ENCODE measurements at places on chromosomes 3 and 15.
A peak's percentile ranks its signal among the peaks of the same experiment; 100 is the strongest.

- DNase-seq: no peak
These were observed 5.6 kb downstream of the ITPKA start for GRCh38 chr15:41499109-41499851.

- no peak for DNase-seq
These were observed 13.5 kb upstream of the TSC22D2 start for GRCh38 chr3:150394606-150395005.

DNA sequence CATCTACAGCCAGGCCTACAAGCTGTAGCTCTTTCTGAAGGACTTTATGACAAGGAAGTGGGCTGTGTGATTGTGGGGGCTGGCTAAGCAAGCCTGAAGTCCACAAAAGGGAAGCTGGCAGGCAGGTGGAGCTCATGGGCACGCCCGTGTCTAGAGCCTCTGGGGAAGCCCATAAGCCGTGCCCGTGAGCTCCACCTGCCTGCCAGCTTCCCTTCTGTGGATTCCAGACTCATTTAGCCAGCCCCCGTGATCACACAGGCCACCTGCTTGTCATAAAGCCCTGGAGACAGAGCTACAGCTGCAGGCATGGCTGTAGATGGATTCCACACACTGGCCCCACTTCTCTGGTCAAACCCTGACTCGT, 15.2 kb downstream of the EFCC1 start:
- no peak for DNase-seq

GRCh38 chr15:82942691-82943090, 9.8 kb downstream of the HOMER2 start:
- no peak for DNase-seq

- no peak for DNase-seq
These were observed 52.4 kb downstream of the BOC start for GRCh38 chr3:113263778-113264177.

- no peak for DNase-seq
These were observed 175.1 kb downstream of the MFSD1 start for GRCh38 chr3:158976966-158977365.

GRCh38 chr3:194962056-194962455, 276.4 kb downstream of the FAM43A start:
- DNase-seq: no peak

- DNase-seq: peak; percentile 86
These were observed at the start of the genes GLT8D1 and SPCS1 for GRCh38 chr3:52705688-52706686. GLT8D1 (minus strand) TSS chr3:52705791; CDS start chr3:52700460, 5,331 bp downstream. SPCS1 (plus strand) TSS chr3:52706106; CDS start chr3:52706247, 141 bp downstream.

- DNase-seq: no peak
These were observed 46.9 kb upstream of the GADL1 start for GRCh38 chr3:30941342-30941741.

GRCh38 chr3:177680472-177680821, 483.2 kb upstream of the TBL1XR1 start:
- DNase-seq: no peak

- DNase-seq: no peak
These were observed 251.1 kb downstream of the TJP1 start for GRCh38 chr15:29570948-29571791.

DNA sequence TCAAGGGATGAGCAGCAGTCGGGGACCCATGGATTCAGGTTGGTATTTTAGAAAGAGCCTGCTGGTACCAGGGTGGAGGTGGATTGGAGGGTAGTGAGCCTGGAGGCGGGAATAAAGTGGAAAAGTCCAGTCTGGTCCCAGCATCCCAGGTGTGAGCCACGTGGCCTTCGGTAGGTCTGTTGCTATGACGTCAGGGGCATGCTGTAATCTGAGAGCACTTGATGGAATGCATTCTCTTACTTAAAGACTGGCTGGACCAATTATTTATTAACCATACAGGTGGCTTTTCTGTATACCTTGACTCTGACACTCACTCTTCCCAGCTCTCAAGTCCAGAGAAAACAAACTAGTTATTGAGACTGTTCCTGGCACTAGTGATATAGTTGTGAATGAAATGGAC, 389.9 kb upstream of the RGMA start:
- no peak for DNase-seq

DNA sequence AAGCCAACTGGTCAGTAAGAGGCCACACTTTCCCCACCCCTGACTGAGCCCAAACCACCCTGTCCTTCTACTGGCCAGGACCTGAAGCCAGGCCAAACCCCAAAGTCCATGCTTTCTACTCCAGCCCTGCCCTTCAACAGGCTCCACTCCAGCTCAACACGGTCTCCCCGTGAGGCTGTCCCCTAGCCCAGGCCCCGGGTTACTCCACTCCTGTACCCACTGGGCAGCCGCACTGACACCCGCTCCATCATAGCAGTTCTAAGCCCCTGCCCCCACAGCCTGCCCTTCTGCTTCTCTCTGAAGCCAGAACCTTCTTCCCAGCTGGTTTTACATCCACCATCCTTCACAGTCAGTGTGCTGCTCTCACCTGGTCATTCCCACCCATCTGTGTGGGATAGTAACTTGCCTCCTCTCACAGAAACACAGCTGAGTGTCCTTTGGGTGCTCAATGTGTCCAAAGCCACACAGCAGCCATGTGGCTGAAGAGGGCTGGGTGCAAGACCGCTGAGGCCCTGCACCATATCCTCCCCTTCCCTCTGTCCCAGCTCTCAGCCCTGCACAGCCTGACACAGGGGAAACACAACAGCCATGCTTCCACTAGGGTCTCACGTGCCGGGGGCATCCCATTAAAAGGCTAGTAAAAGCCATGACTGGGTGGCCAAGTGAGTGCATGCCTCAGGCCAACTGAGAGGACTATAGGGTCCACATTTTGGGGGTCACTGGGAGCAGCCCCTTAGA, 38.1 kb downstream of the TLE3 start:
- DNase-seq: no peak

DNA sequence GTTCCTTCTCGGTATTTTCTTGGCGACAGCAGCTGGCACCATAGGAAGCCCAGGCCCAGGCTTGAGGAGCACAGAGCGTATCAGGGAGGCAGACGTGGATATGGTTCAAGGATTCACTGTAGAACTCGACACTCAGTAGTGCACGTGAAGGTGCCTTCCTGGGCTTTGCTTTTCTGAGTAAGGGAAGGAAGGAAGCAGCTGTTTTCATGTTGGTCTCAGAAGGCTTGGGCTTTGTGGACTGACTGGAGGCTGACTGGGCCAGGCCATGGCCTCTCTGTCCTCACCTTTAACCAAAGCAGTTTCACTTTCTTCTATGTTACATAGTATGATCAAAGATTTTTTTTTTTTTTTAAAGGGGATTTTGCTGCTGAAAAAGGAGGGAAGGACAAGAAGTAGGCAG, 6.9 kb upstream of the GHRL start:
- DNase-seq: no peak

DNA sequence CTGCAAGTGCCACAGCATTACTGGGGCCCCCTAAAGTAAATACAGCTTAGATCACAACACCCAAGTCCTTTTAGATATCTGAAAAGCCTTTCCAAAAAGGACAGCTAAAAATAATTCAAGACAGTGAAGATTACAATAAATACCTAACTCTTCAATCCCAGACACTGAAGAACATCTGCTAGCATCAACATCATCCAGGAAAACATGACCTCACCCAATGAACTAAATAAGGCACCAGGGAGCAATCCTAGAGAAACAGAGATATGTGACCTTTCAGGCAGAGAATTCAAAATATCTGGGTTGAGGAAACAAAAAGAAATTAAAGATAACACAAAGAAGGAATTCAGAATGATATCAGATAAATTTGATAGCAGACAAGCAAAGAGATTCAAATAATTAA, 71.7 kb upstream of the TTC14 start:
- DNase-seq: no peak

DNA sequence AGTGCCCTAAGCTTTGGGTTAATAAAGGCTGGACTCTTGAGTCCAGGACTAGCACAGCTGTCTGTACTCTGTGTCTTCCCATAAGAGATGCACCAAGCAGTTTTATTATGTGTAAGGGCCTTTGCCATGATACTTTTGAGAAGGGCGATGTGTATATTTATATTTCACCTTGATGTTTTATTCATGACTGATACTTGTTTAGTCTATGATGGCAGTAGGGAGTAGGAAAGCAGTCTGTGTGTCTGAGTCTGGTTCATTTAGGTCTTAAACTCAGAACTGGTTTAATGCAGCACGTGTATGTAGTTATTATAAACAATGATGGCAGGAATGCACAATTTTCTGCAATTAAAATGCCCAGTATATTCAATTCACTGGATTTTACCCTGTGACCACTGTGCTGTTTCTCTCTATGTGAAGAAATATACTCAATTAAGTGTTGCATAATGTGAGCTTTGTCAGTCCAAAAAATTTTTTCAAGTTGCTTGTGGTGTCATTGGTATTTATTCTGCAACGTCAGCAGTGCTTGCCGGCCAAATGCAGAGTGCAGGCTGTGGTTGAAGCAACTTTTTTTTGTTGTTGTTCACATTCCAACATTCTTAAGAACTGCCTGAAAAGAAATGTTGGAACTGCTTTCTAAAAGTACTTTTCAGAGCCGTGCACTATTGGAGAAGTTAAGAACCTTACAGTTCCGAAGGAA, 423.7 kb upstream of the SEMA6D start:
- peak; percentile 99 for DNase-seq

DNA sequence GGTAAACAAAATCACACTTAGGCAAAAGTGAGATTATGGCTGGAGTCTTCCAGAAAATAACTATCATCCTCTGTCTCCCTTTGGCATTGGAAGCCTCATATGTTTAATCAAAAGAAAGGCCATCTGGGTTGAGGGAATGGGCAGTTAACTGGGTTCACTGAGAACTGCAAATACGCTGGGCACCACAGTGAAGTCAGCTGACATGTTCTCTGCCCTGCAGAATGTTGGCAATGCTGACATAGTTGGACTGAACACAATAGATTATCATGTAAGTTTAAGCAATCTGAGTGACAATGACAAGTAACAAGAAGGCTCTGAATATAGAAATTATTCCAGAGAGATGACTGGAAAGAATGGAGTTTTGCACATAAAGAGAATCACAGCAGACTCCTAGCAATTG, 43.8 kb upstream of the SLC25A26 start:
- no peak for DNase-seq

- DNase-seq: peak; percentile 61
These were observed 105.7 kb downstream of the AKAP13 start for GRCh38 chr15:85485956-85486567.

GRCh38 chr3:157573780-157574378, 70.7 kb upstream of the VEPH1 start:
- no peak for DNase-seq

GRCh38 chr3:37324131-37324530, 149.7 kb upstream of the LRRFIP2 start:
- DNase-seq: no peak

DNA sequence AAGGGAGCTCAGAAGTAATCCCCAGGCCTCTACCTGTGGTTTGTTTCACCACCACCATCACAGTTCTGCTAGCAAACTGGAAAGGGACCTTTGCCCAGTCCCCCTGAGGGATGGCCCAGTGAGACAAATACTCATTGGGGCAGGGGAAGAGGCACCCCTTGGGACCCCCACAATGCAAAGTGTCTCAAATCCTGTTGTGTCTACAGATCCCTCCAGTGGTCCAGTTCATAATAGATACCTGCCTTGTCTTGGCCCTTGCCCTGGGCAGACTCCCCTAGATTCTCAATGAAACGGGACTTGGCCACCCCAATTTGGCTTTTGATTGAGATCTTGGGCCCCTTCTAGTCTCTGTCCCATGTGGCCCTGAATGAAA, 43.8 kb upstream of the RAB6B start:
- no peak for DNase-seq

- DNase-seq: no peak
These were observed at the start of gene GABRA5 for GRCh38 chr15:26866298-26867199. GABRA5 (plus strand) TSS chr15:26867062; CDS start chr15:26869249, 2,187 bp downstream.

DNA sequence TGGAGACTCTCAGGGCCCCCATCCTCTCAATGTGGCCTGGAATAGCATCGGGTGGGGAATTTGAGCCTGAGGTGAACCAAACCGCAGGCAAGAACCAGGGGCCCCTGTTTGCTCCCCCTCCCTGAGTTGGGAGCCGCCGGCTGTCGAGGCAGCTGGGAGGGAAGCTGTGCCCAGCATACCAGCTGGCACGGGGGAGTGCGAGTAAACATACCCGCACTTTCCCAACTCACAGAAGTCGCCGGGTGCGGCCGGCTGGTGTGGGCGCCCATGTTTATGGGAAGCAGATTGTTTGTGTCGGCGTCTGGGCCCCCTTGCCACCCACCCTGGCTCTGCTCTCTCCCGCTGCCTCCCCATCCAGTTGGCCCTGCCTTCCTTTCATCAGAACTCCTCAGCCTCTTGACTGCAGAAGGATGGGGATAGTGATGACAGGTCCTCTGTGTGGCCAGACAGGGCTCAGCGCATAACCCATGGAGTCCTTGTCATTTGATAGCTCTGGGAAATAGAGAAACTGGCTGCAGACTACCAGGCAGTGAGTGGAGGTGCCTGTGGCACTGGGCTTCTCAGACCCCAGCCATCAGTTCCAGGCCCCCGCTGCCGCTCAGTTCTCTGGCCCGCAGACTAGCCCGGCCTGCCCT, 60.4 kb downstream of the CACNA2D2 start:
- DNase-seq: no peak

GRCh38 chr3:42503957-42504333, 1.5 kb downstream of the VIPR1 start:
- no peak for DNase-seq

DNA sequence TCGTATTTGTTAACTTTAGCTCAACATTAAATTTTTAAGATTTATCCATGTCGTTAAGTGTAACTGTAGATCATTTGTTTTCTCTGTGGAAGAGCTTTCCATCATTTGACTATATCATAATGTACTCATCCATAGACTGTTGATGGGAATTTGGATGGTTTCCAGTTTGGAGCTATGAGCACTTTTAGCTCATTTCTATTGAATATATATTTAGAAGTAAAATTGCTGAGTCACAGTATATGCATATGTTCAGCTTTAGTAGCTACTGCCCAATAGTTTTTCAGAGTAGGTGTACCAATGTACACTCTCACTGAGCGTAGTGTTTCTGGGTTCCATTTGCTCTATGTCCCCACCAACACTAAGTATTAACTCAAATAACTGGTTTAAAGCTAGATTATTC, 263.0 kb downstream of the ULK4 start:
- no peak for DNase-seq

DNA sequence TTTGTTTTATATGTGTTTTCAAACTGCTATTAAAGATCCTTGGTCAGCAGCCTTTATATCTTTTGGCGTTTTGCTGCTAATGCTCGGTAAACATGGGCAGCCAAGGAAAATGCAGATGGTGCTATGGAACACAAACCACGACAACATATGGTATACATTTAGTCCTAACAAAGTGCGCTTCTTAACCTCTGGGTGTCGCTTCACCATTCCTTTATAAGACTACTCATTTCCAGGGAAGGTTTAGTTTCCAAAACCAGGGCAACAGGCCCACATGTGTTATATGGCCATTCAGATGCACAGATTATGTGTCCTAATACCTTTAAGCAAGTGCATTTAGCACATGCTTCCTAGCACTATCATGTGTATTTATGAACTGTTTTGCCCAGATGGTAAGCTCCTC, 14.7 kb downstream of the SHOX2 start:
- DNase-seq: peak; percentile 41
